ENCODE measurements at places on chromosomes 6 and 20.

DNA sequence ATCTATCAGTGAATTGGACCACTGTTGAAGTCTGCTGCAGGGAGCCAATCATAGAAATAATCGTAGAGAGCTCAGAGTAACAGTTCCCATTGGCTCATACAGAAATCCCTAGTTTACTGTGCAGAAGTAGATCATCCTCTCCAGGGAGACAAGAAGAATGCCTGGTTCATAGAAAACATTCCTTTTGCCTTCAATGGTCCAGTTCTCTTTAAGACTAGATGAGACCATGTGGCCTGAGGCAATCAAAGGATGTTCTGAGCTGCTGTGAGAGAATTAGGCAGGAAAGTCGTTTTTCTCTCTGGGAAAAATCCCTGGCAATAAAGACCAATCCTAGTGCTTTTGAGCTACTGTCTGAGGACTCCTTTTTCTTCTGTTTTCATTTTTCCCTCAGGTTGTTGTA, 208.4 kb downstream of the CENPW start:
- no peak for DNase-seq

GRCh38 chr6:72175916-72176315, 289.6 kb downstream of the RIMS1 start:
- no peak for DNase-seq

DNA sequence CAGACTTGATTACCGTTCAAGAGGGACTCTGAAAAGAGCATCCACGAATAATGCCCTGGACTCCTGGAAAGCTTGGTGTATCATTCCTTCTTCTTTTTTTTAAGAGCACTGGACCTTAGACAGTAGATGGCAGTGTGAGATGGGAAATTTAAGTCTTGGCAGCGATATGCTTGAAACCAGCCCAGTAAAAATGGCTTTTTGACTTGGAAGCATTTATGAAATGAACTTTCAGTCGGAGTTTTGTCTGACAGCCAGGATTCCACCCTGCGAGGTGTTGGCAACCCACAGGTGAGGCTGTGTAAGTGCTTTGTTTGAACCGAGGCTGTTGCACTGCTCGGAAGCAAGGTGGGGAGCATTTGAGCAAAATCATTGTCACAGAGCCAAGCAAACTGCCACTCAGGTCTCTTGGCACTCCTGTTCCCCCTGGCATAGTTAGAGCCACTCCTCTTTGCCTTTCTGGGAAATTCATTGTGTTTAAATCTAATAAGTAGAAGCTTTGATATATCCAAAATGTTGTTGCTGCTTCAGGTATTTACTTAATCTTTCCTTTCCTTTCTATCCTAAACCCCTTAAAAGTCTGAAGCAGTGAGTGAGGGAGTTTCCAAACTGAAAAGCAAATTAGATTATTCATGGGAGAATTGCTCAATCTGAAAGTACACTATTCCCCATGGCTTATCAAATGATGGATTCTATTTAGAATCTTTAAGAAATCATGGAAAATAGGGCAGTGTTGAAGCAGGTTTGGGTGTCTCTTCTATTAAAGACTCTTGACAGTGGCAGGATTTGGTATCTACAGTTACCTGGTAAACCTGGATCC, 272.8 kb upstream of the SLC35B3 start:
- no peak for DNase-seq

DNA sequence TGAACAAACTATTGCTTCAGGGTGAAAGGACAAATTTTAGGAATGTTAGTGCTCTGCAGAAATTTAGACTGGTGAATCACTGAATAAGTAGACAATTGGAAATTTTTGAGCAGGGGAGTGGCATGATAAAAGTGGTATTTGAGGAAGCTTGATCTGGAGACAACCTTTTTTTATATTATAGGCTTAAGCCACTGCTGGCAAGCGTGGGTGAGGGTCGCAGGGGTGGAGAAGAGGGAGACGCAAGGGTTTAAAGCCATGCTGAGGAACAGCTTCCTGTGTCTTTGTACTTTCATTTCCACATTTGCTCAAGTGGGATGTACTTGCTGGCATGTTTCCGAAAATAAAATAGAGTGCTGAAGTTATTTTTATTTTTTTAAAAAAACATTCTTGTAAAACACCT, 23.7 kb downstream of the NCOA7 start:
- no peak for DNase-seq

DNA sequence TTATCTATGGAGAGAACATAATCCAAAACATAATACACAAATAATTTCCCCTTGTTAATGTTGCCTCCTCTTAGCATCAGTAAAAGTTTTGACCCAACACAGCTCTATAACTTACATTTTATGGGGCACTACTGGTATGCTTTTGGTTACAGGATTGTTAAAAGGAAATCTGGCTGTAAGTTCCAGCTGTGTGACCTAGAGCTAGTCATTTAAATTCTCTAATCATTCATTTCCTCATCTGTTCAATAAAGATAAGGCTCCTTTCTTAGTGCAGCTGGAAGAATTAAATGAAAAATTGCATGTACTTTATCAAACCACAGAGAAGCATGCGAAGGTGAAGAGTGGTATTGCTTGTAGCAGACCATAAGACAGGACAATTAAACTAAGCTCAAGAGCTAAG, 4.6 kb downstream of the SLC17A2 start:
- no peak for DNase-seq

DNA sequence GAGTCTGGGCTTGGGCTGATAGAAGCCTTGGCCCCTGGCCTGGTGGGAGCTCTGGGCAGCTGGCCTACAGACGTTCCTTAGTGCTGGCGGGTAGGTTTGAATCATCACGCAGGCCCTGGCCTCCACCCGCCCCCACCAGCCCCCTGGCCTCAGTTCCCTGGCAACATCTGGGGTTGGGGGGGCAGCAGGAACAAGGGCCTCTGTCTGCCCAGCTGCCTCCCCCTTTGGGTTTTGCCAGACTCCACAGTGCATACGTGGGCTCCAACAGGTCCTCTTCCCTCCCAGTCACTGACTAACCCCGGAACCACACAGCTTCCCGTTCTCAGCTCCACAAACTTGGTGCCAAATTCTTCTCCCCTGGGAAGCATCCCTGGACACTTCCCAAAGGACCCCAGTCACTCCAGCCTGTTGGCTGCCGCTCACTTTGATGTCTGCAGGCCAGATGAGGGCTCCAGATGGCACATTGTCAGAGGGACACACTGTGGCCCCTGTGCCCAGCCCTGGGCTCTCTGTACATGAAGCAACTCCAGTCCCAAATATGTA, 957 bp upstream of the VEGFA start:
- no peak for DNase-seq

DNA sequence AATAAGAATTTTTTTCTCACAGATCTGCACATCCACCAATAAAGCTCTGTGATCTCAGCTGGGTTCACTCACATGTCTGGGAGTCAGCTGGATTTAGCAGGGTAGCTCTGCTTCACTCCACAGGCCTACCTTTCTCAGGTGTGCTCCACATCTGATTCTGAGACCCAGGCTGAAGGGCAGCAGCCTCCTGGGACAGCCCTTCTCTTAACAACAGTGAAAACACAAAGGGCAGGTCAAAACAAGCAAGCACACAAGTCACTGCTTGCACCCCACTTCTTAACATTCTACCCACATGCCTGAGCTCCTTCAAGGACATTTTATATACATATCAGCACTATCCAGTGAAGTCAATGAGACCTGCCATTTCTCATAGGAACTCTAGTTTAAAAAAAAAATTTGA, 96.0 kb upstream of the MAP3K4 start:
- no peak for DNase-seq

DNA sequence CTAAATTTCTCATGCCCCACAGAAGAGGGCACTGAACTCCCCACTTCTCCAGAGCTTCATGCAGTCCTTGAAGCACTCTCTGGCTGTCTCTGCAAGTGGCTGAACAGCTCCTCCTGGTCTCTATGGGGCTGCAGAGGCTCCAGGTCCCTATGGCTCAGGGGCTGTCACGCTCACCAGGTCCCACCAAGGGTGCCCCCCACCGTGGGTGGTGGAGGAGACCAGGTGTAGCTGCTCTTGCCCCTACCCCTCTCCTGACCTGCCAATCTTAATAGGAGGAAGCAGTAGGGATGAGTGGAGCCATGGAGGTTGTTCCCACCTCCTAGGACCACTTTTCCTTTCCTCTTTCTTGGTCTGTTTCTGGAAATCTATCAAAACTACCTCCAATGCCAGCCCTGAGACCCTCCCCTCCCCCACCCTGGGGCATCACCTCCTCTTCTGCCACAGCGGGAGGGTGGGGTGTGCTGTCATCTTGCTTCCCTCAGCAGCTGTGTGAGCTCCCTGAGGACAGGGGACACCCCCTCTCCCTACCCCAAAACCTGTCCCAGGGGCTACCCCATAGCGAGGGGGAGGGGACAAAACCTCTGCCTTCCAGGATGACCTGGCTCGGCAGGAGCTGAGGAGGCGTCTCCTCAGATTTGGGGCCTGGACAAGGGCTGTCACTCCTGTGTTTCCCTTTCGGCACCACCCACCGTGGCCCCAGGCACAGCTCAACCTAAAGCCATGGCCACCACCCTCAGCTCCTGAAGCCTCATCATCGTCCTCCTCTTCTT, 12.0 kb upstream of the RAET1E start:
- no peak for DNase-seq

GRCh38 chr6:77466055-77466450, 2.8 kb upstream of the HTR1B start:
- DNase-seq = no peak

DNA sequence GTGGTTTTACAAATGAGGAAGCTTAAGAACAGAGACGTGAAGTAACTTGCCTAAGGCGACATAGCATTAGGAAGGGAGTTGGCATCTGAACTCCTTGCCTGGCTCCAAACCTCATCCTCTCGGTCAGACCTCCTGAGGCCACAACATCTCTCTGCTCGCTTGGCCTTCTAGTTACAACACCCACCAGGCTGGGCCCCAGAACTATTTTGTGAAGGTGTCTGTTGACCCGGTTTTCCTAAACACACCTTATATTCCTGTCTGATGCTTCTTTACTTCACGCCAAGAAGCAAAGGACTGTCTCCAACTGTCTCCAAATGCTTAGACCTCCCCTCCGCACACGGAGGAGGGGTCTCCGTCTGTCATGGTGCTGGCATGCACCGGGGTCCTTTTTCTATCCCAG, 326.6 kb downstream of the THBS2 start:
- DNase-seq = no peak
